ENCODE measurements at places on chromosomes 11 and 22.

DNA sequence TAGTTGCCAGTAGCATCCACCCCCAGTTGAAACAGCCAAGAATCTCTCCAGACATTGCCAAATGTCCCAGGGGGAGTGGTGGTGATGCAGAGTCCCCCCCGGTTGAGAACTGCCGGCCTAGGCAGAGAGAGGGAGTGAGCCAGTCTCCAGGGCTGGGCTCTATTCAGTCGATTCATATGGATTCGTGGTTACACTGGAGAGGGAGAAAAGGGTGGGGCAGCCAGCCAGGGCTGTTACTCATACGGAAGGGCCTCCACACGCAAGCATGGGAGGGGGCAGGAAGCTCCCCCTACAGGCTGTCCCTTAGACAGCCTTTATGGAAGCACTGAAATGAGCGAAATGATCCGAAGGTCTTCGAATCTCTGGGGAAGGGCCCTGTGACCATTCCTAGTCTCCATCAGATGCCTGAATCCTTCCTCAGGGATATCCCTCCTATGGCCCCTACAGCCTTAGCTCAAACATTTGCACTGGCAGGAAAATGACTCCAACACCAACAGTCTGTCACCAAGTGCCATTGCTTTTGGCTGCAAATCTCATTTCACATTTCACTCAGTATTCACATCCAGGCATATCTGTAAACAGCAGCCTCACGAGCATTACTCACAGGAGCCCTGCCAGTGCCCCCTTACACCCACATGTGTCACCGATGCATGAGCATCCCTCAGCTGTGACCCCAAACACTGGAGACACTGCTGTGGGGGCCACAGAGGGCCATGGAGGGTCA is 18.4 kb upstream of the TLCD5 start:
- no peak for DNase-seq

- no peak for DNase-seq
Observed at GRCh38 chr11:24900960-24901549, 404.2 kb downstream of the LUZP2 start.

DNA sequence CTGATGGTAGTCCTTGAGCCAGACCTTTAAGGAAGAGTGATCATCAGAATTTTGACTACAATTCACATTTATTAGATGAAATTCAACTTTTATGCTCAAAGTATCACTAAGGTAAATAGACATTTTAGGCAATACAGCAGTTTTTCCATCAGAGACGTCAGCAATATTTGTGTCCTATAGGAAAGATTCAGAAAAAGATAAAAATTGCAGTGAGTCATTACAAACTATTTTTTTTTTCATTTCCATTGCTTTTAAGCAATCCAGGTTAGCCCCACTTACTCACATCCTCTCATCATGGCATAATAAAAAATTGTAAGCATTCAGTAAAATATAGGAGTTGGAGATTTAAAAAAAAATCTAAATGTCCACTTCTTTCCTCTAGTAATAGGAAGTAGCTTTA is 46.9 kb downstream of the MSANTD4 start:
- no peak for DNase-seq

GRCh38 chr11:111301004-111301841 is 2.9 kb downstream of the POU2AF3 start:
- DNase-seq: no peak

DNA sequence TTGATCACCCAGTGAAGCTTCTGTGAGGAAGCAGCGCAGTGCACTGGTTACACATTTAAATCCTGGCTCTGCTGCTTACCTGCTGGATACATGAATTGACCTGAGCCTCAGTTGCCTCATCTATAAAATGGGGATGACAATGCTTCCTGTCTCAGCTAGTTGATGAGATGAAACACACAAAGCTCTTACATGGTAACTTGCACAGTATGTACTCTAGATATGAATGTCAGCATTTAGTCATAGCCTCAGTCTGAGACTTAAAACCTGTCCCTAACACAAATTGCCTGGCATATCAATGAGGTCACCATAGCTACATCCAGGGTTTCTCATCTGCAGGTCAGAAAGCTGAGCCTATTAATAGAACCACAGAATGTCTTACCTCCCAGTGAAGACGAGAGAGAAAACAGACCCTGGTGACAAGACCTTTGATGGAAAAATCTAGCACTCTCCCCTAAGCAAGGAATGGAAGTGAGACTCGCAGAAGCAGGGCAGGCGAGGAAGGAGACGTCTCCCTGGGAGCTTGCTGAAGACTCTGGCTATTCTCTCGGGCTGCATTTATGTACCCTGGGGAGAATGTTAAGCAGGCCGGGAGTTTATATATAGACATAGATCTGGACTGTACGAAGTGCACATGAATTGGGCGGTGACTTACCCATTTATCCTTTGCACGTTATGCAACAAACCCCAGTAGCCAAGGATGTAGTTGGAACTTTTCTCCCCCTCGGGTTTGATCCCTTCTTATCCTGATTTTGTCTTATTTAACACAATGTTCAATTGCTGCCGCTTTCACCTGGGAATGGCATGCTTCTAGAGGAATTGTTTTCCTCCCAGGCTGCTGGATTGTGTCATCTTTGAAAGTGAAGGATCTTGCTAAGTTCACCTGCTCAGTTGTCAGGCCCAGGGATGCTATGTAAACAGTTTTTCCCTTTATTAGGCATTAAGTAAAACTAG is 18.0 kb downstream of the SDHAF2 start:
- DNase-seq: no peak

GRCh38 chr11:111960916-111961315 is 23.8 kb downstream of the DIXDC1 start:
- no peak for DNase-seq

GRCh38 chr11:16299884-16300782 is 56.2 kb downstream of the SOX6 start:
- no peak for DNase-seq

- DNase-seq: no peak
Observed at GRCh38 chr11:129928923-129929692, 33.7 kb upstream of the NFRKB start.
